ENCODE measurements at places on chromosomes 16 and 17.

DNA sequence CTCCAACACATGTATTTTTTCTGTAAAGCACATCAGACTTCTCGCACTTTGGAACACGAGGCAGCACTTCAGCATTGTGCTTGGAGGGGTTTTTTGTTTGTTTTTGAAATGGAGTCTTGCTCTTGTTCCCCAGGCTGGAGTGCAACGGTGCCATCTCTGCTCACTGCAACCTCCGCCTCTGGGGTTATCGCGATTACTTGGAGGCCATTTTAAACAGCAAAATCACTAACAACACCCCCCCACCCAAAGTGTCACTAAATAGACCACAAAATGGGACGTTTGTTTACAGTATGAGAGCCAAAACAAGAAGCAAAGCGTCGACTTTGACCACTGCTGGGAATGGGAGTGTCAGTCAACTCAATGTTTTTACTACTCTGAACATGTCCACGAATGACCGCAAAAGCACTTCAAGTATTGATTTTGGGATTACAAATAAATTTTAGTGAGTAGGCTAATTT is 9.0 kb upstream of the C16orf87 start:
- no peak for DNase-seq

GRCh38 chr16:74698222-74698621 is 2.4 kb downstream of the MLKL start:
- no peak for DNase-seq

GRCh38 chr16:79770244-79771064 is 169.9 kb upstream of the MAF start:
- peak; percentile 56 for DNase-seq

DNA sequence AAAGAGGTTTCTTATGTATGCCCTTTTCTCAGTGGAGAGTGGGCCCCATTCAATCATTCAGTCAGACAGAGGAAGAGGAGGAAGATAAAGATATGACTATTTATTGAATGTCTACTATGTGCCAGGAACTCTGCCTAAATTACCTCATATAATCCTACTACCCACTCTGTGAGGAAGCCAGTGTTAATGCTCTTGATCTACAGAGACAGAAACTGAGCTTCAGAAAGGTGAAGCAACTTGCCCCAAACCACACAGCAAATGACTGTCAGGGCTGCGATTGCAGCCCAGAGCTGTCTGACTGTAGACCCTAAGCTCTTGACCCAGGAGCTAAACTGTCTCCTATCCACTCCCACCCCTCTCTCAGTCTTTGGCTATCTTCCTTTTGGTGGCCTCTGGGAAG is 8.4 kb downstream of the SRCIN1 start:
- DNase-seq, result no peak

- no peak for DNase-seq
Observed at GRCh38 chr17:58085039-58085715, 2.0 kb downstream of the DYNLL2 start.

GRCh38 chr16:87507351-87508069 is 14.7 kb upstream of the ZCCHC14 start:
- no peak for DNase-seq

DNA sequence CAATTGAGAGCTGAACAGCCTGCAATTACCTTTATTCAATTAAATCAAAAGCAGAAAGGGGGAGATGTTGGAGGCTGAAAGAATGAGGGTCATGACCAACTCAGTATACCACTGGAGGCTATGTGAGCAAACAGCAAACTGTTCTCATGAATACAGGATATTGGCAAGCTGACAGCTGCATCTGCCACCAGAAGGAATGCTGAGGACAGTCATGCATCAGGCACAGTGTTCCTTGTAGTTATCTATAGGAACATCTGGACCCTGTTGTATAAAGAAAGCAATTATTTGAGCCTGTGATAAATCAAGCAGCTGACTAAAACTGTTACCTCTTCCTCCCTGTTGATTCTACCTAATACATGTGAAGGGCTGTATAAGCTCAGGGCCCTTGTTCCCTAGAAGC is 2064.6 kb downstream of the TP53TG3F start:
- DNase-seq, result no peak

GRCh38 chr16:78998879-78999278 is 601.7 kb downstream of the MAF start:
- DNase-seq, result no peak

DNA sequence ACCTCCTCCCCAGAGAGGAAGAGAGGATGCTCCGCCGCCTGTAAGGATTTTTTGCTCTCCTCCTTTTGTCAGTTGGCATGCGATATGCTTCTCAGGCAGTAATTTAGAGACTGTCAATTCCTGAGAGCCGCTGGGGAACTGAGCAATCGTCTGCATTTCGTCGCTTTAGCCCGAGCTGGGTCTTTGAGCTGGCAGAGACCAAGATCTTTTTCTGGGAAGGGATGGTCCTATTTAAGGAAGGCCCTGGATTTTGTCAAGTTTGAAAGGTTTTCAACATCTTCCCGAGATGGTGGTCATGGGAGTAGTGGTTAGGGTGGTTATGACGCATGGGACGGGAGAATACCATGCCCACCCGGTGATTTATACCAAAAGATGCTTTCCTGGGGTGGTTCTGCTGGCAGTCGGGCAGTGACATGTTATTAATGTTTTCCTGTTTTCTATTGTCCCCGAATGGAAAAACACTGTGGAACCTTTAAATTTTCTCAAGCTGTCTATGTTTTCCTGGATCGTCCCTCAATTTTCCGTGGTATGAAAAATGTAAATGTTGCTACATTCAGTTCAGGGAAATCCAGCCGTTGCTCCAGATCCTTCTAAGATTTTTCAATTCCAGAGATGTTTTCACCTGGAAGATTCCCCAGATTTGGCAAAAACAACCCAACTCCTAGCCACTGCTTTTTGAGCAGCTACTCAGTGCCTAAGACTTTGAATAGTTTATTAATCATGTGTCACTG is 586.4 kb downstream of the MAF start:
- DNase-seq, result no peak

DNA sequence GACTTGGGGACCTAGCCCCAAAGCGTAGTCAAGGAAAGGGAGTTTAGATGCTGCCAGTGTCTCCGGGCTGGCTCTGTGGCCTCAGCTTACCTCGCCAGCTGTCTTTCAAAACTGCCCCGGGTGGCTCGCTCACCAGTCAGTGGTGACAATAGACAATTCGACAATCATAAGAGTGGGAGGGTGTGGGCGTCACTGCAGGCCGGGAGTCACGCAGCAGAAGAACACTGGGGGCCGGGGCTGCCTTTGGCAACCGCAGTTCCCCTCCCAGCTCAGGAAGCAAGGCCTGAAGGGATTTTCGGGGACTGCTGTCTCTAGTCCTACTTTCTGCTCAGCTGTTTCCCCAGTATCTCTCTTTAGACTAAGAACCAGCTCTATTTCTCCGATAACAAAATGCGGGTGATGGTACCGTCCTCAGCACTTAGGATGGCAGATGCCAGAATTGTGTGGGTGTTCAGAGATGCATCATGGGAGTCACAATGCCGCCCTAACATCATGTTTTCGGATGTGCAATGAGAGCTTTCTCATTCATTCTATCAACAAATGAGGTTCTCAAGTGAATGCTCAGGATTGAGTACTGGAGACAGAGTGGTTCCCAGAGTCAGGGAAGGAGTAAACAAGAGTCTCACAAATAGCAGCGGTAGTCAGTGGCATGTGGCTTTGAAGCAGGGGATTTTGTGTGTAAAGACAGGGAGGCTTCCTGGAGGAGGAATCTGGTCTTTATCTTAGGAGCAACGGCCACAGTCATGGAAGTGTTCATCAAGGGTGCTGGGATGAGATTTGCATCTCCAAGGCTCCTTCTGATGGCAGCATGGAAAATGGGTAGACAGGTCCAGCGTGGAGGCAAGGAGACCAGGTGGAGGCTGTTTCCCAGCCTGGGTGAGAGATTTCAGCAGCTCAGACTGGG is 93.1 kb downstream of the ZDHHC7 start:
- DNase-seq, result no peak

DNA sequence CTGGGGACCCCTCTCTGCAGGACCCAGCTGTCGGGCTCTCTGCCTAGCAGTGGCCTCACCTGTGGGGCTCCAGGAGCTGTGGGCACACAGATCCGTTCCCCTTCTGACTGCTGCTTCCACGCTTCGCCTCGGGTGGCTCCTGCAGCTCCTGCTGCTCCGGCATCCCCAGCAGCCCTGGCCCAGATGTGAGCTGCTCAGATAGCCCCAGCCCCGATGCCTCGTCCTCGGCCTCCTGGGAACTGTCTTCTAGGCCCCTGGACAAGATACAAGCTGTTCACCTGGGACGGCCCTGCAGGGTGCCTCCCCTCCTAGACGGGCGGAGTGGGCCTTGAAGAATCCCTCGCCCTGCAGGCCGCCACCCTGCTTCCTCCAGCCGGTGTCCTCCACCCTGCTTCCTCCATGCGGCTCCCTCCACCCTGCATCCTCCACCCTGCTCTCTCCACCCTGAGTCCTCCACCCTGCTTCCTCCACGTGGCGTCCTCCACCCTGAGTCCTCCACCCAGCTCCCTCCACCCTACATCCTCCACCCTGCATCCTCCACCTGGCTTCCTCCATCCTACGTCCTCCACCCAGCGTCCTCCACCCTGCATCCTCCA is 11.0 kb downstream of the EMC6 start:
- no peak for DNase-seq

- no peak for DNase-seq
Observed at GRCh38 chr16:49200223-49200820, 81.3 kb downstream of the CBLN1 start.

- DNase-seq, result no peak
Observed at GRCh38 chr16:64225696-64226095, 896.2 kb downstream of the CDH11 start.

DNA sequence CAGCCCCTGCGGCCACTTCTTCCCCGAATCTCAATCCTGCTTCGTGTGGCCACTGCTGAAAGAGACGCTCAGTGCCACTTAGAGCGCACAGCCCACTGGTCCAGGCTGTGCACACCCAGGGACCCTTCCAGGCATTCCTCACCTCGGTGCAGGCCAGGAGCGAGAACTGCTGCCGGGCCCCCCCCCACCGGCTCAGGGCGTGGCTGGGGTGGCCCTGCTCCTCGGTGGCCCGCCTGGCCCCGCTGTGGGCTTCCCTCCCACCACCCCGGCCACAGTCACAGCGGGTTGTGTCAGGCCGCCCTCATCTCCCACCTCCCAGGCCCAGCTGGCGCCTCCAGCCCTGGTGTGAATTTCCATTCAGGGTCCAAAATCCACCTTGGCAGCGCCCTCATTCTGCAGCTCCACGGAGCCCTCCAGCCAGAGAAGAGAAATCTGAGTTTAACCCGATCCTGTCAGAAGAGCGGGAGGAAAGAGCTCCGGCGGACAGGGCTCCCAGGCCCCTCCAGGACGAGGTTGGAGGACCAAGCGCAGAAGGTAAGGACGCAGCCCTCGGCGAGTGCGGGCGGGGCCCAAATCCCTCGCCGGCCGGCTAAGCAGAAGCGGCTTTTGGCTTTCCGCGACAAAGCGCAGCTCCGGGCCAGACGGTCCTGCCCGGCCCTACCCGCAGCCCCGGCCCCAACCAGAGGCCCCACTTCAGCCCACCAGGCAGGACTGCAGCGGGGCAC is 12.0 kb downstream of the TBC1D16 start:
- no peak for DNase-seq

DNA sequence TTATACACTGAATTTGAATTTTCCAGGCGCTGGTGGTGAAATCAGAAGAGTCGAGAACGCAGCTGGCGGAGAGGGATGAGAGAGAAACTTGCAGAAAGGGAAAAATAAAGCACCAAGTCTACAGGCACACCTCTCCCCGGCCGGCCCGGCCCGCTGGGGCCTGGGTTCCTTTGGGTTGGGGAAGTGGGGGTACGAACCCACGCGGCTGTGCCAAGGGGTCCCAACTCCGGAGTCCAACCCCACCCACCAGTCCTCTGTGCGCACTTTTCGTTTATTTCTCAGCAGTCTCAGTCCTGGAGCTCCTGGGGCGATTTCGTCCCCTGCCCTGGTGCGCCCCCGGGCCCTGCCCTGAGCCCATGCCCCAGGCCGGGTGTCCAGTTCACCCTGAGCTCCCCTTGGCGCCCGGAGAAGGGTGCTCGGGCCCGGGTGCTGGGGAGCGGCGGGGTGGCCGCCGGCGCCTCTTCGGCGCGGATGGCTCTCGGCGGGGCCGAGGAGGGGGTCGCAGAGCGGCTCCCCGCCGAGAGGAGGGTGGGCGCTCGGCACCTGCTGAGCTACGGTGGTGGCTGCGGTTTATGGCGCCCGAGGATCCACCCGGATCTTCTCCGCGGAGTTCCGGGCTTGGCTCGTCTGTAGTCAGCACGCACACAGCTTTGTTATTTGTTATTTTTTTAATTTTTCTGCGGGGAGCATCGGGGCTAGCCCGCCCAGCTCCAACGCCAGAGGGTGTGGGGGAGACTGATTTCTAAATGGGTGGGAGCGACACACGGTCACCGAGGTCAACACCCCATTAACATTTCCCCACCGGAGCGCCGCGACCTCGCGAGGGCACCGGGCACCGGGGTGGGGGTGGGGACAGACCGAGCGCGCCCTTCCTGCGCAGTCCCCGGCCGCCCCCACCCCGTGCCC is 15.7 kb upstream of the CBX8 start:
- DNase-seq, result no peak

DNA sequence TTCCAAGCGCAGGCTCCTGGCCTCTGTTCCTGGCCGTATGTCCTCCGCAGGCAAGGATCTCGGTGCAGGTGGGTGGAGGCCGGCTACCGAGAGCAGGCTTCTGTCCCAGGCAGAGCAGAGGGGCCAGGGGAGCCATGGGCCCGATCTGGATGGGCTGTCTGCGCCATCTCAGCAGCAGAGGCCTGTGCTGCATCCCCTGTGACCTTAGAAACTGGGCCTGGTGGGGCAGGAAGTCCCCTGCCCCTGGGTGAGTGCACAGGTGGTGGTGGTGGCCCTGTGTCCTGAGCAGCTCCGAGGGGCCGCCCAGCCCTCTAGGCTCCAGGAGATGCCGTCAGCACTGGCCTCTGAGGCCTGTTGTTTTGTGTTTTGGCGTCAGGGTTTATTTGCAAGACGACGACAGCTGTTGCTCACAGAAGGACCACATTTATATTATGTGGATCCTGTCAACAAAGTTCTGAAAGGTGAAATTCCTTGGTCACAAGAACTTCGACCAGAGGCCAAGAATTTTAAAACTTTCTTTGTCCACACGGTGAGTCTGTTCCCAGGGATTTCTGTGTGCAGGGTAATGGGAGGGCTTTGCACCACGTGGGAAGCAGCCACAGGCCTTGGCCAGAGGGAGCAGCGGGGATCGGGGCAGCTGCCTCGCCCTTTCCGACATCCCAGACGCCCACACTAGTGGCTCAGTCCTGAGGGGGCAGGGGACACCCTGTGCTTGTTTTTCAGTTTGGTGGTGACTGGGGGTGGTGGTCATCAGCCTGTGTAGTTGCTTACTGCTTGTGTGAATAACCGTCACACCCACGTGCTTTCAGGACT is 59.1 kb downstream of the PDPK1 start:
- DNase-seq, result no peak

- DNase-seq, result no peak
Observed at GRCh38 chr16:48232493-48233040, 11.5 kb upstream of the LONP2 start.

DNA sequence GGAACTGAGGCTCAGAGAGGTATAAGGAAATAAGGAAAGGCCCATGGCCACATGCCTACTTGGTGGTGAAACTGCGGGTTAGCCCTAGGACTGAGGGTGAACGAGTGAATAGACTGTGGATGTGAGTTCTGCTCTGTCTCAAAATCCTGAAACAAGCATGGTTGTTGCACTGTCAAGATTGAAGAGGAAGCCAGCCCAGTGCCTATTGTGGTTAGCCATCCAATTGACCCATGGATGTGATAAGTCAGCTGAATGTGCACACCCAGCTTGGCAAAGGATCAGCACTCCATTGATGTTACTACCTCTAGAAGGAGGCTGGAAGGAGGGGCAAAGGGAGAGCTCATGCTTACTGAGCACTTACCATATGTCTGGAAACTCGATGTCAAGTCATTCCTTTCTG is 4.5 kb downstream of the TMEM114 start:
- no peak for DNase-seq

GRCh38 chr16:73252446-73252845 is 204.5 kb upstream of the ZFHX3 start:
- no peak for DNase-seq

- no peak for DNase-seq
Observed at GRCh38 chr16:55559933-55560516, 6.5 kb upstream of the CAPNS2 start.

Measured in stimulated activated CD4-positive, alpha-beta T cell treated with anti-CD3 and anti-CD28 coated beads, Interleukin-4, amount 100 ng/mL, for 48 hours (primary cell).